ENCODE measurements at places on chromosomes 13 and 19. TPM values are rescaled to one million over a fixed set of nuclear protein-coding genes. Genes with fewer than 3 reads are reported as not detected.

The TUBB4A gene
- total RNA-seq, result not detected

The ZNF417 gene
- 28.7 TPM for total RNA-seq

The SLITRK5 gene
- 0.66 TPM for total RNA-seq

DNA sequence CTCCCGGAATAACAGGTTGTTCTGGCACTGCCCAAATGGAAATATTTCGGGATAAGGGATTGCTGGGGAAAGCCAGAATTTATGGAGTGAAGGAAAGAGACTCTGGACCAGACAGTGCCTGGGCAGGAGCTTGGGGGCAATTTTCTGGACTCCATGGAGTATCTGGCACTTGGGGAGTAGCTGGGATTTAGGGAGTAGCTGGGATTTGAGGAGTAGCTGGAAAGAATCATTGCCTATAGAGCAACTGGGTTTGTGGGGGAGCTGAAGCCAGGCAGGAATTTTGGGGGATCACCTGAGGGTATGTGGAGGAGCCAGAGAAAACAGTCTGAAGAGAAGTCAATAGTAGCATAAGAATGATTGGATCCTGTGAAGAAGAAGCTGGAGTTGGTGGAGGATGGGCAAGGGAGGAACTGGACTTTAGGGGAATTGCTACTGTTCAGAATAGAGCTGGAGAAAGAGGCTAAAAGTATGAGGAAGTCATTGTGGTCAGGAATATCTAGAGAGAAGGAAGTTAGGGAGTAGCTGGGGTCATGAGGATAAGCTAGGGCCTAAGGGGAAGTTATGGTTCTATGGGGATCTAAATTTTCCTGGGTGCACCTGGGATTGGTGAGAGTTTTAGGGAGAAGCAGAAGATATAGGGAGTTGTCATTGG is 14.8 kb downstream of the FSD1 start:
- no peaks in the 10 kb centered on the region for H3K36me3 ChIP-seq
- no peak for DNase-seq
- H3K27me3 ChIP-seq, result no peaks in the 10 kb centered on the region

- DNase-seq, result no peak
- no peaks in the 10 kb centered on the region for H3K27me3 ChIP-seq
- H3K4me3 ChIP-seq, result no peak overlapping the region
- no peaks in the 10 kb centered on the region for H3K4me1 ChIP-seq
Measured at GRCh38 chr13:66546534-66547379, 683.4 kb downstream of the PCDH9 start.

The PRRG2 gene
- 16.1 TPM for total RNA-seq

GRCh38 chr19:41646589-41647204 is 19.8 kb upstream of the CEACAM4 start:
- no peak for DNase-seq
- no peak overlapping the region for H3K4me3 ChIP-seq
- no peak overlapping the region for H3K27ac ChIP-seq
- peaks cover 5% of the 10 kb centered on the region for H3K27me3 ChIP-seq
- H3K4me1 ChIP-seq, result no peaks in the 10 kb centered on the region
- no peaks in the 10 kb centered on the region for H3K36me3 ChIP-seq

GRCh38 chr13:31116224-31116623 is 45.5 kb downstream of the HSPH1 start:
- DNase-seq, result no peak
- H3K4me3 ChIP-seq, result no peak overlapping the region
- no peak overlapping the region for H3K27ac ChIP-seq
- H3K4me1 ChIP-seq, result no peaks in the 10 kb centered on the region
- no peaks in the 10 kb centered on the region for H3K27me3 ChIP-seq

The ZNF665 gene
- 5.8 TPM for total RNA-seq

DNA sequence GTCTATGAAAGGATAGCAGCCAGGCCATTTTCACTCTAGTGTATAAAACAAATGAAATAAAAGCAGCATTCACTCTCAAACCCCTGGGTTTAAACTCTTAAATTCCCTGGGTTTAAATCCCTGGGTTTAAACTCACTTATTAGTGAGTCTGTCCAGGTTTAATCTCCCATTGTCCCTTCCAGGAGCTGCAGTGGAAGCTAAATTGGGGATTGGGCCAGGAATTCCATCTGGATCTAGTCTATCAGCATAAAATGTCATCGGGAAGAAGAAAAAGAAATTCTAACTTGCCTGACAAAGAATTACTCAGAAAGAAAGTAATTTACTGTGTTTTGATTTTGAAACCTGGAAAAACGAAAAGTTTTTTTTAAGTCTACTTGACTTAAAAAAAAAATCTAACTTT is 54.8 kb downstream of the FRY start:
- H3K4me1 ChIP-seq, result no peaks in the 10 kb centered on the region
- H3K27ac ChIP-seq, result no peak overlapping the region
- DNase-seq, result no peak

- no peaks in the 10 kb centered on the region for H3K36me3 ChIP-seq
- no peak overlapping the region for H3K4me3 ChIP-seq
- H3K4me1 ChIP-seq, result no peaks in the 10 kb centered on the region
- no peaks in the 10 kb centered on the region for H3K27me3 ChIP-seq
Measured at GRCh38 chr13:34011552-34012085, 193.7 kb downstream of the RFC3 start.

DNA sequence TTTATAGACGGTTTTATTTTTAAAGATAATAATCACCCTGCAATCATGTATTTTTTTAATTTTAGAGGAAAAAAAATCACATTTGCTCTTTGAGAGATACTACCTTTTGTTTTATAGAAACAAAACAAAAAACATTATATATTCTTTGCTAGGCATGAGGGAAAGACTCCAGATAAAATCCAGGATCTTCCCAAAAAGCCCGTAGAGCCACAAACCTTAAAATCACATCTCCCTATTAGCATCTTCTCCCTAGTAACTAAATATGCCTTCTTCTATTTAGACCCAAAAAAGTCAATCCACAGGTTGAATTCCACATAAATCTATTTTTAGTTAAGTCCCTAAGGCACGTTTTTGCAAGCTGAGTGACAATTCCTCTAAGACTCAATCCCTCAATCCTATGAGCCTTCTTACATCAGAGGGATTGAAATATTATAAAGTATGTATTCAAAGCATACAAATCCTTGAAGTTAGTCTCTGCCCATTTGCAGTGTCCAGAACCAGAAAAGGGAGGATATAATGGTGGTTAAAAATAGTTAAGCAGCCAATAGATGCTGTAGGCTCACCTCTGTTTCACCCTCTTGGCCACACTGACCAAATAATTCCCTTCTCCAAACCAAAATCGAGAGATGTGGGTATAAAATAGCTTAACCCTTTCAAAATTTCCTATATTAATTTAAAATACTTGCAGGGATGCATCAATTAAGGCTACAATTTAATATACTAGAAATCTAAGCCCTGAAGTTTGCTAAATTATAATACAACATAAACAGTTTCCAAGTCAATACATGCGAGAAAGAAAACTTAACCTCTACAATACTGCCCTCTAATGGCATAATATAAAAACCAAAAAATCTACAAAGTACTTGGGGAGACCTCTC is 64.0 kb downstream of the SERP2 start:
- peak overlapping the region; percentile 99 for H3K27ac ChIP-seq
- no peaks in the 10 kb centered on the region for H3K4me1 ChIP-seq
- DNase-seq, result no peak

The RASGRP4 gene
- total RNA-seq, result 0.66 TPM

GRCh38 chr13:77375560-77376108 is 48.7 kb upstream of the MYCBP2 start:
- no peak for DNase-seq
- H3K4me3 ChIP-seq, result no peak overlapping the region
- no peaks in the 10 kb centered on the region for H3K27me3 ChIP-seq
- H3K27ac ChIP-seq, result no peak overlapping the region
- H3K4me1 ChIP-seq, result no peaks in the 10 kb centered on the region
- no peaks in the 10 kb centered on the region for H3K36me3 ChIP-seq

The IGFL2 gene
- total RNA-seq, result not detected

DNA sequence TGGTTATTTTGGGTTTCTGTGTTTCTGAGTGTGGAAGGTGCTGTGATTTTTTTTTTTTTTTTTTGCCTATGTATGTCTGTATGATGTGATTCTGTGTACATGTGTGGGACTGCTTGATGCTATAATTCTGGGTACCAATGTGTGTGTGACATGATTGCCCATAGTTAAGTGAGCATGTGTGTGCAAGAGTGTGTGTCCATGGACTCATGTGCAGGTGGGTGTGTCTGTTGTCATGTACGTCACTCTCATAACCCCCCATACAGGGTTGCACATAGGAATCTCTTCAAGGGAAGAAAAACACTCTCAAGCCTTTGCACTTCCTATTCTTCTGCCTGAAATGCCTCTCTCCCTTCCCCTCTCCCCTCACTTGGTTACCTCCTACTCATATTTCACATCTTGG is 2.5 kb upstream of the PPP5C start:
- no peaks in the 10 kb centered on the region for H3K36me3 ChIP-seq
- no peak for DNase-seq
- H3K4me3 ChIP-seq, result no peak overlapping the region
- no peaks in the 10 kb centered on the region for H3K27me3 ChIP-seq

DNA sequence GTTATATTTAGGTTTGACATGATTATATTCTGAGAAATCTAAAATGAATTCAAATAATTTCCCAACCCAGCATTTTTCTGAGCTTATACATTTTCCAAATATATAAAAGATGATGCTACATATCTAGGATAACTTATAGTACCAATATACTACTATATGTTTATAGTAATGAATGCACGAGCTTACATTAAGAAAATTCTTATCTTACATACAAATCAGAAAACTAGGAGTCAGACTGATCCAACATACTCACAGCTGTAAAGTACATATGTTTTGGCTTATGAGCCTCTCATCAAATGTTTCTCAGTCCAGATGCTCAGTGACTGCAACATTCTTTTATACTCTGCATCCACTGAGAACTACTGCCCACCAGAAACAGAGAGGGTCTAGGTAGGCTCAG is 491.3 kb upstream of the KLF12 start:
- no peaks in the 10 kb centered on the region for H3K27me3 ChIP-seq
- H3K27ac ChIP-seq, result no peak overlapping the region
- DNase-seq, result no peak

DNA sequence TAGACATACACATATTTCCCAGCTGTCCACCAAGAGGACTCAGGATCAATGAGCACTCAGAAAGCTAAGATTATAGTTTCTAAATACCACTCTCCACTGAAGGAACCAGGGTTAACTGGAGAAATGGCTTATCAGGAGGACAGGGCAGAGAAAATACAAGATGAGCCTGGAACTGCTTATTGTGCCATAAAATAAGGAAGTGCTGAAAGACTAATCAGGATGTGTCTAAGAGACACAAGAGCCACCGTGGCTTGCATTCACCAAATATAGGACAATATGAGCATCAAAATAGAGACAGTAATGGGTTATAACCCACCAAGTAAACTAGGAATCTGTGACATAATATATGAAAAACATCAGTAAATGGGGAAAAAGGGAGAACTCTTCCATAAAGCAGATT is 32.8 kb downstream of the KLF12 start:
- no peak overlapping the region for H3K4me3 ChIP-seq
- no peaks in the 10 kb centered on the region for H3K27me3 ChIP-seq
- no peaks in the 10 kb centered on the region for H3K4me1 ChIP-seq
- no peak overlapping the region for H3K27ac ChIP-seq
- no peaks in the 10 kb centered on the region for H3K36me3 ChIP-seq
- no peak for DNase-seq

DNA sequence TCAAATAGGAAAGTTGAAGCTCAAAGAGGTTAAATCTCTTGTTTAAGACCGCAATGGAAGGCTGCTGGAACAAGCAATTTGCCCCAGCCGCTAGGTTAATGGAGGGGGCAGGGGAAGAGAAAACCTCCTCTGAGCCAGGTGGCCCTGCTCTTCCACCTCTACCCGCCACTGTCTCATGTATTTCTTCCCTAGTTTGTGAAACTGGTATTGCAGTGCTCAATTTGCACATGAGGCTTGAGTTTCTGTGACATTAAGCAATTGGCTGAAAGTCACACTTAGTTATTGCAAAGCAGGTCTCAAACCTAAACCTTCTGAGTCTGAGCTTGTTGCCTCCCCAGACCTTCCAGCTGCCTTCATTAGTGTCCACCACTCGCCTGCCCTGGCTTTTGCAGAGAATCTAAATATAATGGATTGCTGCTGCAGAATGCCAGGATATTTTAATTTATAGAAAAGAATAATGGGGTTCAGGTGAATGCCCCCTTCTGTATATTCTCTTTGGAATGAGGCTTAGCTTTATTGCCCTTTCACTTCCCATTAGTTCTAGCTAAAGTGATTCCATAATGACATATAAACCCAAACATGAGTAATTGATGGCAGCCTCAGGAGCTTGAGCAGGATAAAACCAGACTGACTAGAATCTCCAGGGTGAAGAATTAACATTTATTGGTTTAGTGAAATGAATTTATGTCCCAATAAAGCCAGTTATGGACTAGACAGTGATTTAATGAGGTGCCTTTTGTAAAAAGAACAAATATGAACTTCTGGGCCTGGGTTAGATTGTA is 27.0 kb upstream of the OLFM4 start:
- no peak overlapping the region for H3K4me3 ChIP-seq
- no peaks in the 10 kb centered on the region for H3K27me3 ChIP-seq
- DNase-seq, result no peak
- no peaks in the 10 kb centered on the region for H3K36me3 ChIP-seq
- H3K4me1 ChIP-seq, result no peaks in the 10 kb centered on the region

DNA sequence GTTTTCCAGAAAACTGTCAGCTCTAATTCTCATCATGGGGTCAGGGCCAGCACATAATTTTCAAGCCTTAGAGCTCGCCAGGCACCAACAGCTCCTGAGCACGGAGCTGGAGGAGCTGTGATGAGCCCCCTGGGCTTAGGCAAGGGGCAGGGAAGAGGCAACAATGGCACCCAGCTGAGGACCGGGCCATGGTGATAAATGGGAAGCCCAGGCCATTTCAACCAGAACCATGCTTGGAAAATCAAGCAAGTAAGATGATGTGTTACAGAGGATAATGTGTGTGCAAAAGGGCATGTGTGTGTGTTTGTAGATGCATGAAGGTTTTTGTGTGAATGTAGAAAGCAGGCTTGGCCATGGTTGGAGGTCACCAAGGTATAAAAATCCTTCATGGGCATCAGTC is 66.8 kb upstream of the UBAC2 start:
- no peaks in the 10 kb centered on the region for H3K36me3 ChIP-seq
- no peaks in the 10 kb centered on the region for H3K27me3 ChIP-seq
- H3K27ac ChIP-seq, result no peak overlapping the region
- no peak overlapping the region for H3K4me3 ChIP-seq
- DNase-seq, result no peak

GRCh38 chr19:4357095-4357797 is 13.9 kb downstream of the MPND start:
- H3K4me3 ChIP-seq, result no peak overlapping the region
- no peak for DNase-seq
- H3K4me1 ChIP-seq, result no peaks in the 10 kb centered on the region
- no peaks in the 10 kb centered on the region for H3K36me3 ChIP-seq
- peak overlapping the region; percentile 12 for H3K27ac ChIP-seq
